ENCODE measurements at places on chromosomes 3 and 15. TPM values are rescaled to one million over a fixed set of nuclear protein-coding genes. Genes with fewer than 3 reads are reported as not detected.

DNA sequence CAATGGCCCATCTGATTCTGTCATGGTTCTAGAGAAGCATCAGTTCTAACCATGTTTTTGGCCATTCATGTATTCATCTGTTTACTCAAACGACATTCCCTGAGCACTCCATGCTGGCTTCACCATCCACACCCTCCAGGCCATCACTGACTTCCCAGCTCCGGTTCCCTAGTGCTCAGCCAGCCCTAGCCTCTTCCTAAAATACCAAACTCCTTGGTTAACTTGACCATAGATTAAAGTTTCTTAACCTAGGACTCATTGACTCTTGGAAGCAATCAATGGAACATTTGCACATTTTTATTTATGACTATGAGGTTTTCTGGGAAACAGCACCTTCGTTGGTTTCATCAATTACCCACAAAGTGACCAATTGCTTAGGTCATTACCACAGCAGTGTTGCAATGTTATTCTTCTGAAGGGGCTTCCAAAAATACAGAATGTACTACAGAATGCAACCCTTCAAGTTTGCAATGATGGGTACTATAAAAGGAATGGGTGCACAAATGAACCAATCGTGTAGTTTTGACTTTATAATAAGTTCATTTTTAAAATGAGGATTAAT, 27.2 kb upstream of the SLC25A36 start:
- H3K27ac ChIP-seq: no peak overlapping the region
- no peaks in the 10 kb centered on the region for H3K36me3 ChIP-seq
- H3K27me3 ChIP-seq: peaks cover 11% of the 10 kb centered on the region
- DNase-seq: no peak
- no peak overlapping the region for H3K4me3 ChIP-seq
- no peaks in the 10 kb centered on the region for H3K4me1 ChIP-seq

DNA sequence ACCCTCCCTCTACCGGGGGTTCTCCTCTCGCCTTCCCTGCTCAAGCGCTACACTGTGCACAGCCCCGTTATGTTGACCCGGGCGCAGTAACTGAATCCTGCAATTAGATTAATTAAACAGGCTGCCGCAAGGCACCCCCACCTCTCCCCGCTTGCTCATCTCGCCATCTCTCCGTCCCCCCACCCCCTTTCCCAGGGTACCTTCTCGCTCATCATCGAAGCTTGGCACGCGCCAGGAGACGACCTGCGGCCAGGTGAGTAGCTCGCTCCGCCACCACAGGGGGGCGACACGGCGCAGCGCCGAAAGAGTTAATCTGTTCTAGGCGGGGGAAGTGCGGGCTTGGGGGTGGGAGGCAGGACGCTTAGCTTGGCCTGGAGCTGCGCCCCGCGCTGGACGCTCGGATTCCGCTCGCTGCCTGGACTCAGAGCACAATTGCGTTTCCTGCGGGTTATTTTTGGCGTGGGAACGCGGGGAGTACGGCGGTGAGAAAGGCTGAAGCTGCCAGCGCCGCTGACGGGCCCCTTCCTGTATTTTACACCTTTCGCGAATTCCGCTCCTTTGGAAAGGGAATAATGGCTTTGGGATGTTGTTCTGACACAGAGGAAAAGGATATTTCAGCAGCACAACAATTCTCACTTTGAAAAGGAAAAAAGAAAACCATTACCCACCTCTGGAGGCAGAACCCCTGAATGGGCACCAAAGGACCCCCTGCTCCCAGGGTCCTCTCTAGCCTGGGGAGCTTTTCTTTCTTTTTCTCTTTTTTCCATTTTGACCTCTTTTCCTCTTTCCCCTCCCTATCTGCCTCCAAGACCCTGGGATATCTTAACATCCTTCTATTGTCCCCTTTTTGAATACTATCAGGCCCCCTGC, 1.5 kb downstream of the DLL4 start:
- no peak overlapping the region for H3K27ac ChIP-seq
- no peaks in the 10 kb centered on the region for H3K36me3 ChIP-seq
- H3K27me3 ChIP-seq: peaks cover 48% of the 10 kb centered on the region

- H3K36me3 ChIP-seq: no peaks in the 10 kb centered on the region
- H3K4me3 ChIP-seq: no peak overlapping the region
- no peaks in the 10 kb centered on the region for H3K4me1 ChIP-seq
- peaks cover 20% of the 10 kb centered on the region for H3K27me3 ChIP-seq
- DNase-seq: no peak
- no peak overlapping the region for H3K27ac ChIP-seq
These were observed 60.9 kb upstream of the LINGO1 start for GRCh38 chr15:77693576-77693975.

GRCh38 chr15:25181293-25182097, 226.7 kb downstream of the SNRPN start:
- H3K4me1 ChIP-seq: no peaks in the 10 kb centered on the region
- H3K36me3 ChIP-seq: no peaks in the 10 kb centered on the region
- H3K27me3 ChIP-seq: no peaks in the 10 kb centered on the region
- H3K27ac ChIP-seq: no peak overlapping the region

SLC2A2 gene
- not detected for total RNA-seq
